ENCODE measurements at places on chromosomes 2 and 18. TPM values are rescaled to one million over a fixed set of nuclear protein-coding genes. Genes with fewer than 3 reads are reported as not detected.

- DNase-seq: no peak
These were observed 381.7 kb downstream of the CDH19 start for GRCh38 chr18:66222174-66222573.

DNA sequence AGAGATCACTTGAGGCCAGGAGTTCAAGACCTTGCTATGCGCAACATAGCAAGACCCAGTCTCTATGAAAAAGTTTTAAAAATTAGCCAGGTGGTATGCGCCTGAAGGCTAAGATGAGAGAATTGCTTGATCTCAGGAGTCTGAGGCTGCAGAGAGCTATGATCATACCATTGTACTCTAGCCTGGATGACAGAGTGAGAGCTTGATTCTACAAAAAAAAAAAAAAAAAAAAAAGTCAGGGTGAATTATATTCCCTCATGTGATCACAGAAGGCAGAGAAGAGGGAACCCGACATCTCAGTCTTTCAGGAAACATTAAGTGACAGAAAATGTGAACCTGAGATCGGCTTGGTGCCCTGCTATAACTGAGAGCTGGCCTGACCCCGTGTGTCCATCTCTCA, 171.2 kb upstream of the MSH6 start:
- DNase-seq: no peak

DNA sequence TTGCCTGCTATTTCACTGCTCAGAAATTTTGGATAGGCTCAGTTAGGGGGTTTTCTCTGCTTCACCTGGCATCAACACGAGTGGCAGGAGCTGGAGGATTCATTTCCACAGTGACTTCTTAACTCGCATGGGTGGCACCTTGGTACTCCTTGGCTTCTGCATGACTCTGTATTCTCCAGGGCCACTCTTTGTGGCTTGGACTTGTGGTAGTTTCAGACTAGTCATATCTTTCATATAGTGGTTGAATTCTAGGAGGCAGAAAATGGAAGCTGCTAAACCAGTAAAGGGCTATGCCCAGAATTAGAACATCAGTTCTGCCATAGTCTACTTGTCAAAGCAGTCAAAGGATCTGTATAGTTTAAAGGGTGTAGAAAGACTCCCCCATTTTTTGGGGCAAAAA, 6.8 kb downstream of the MAIP1 start:
- DNase-seq: no peak

- DNase-seq: no peak
These were observed 92.5 kb downstream of the KCNF1 start for GRCh38 chr2:11004199-11004598.

- DNase-seq: no peak
These were observed 19.4 kb upstream of the DUSP2 start for GRCh38 chr2:96164459-96165184.

DNA sequence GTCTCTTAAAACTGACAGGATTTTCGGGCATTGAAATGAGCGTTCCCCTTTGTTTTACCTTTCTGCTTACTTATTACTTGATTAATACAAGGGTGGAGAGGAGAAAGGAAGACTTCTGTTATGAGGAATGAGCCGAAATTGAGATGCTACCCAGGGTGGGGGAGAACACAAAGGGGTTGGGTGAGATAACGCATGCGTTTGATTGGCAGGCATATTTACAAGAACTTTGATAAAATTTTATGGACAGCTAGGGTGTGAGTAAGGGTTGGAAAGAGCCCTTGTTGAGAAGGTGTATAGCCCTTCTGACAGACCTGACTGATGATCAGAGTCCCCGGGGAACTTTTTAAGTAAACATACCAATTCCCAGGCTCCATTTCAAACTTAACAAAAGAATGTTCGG, 1.8 kb downstream of the RNF138 start:
- DNase-seq: no peak

DNA sequence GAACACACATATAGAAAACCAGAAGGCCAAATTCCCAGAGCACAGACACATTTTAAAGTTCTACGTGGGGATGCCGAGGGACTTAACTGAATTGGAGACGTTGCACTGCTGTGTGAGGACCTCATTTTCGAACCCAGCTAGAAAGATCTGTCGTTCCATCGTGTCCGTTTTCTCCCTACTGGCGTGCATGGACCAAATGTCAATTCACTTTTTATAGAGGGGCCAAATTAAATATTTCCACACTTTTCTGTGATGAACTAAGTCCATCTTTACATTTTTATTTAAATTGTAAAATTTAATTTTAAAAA, 692 bp upstream of the TSHZ1 start:
- no peak for DNase-seq

ELMOD3 gene
- 18.7 TPM for total RNA-seq

CAPN10 gene
- 20.1 TPM for total RNA-seq

TRIM43 gene
- not detected for total RNA-seq

CNGA3 gene
- 2.5 TPM for total RNA-seq

MYOM1 gene
- 17.2 TPM for total RNA-seq

UGT1A8 gene
- not detected for total RNA-seq

ZNF385B gene
- total RNA-seq: 4.9 TPM

VIL1 gene
- total RNA-seq: 0.86 TPM

RRM2 gene
- 1.7 TPM for total RNA-seq

TRPM8 gene
- total RNA-seq: not detected

All from esophagus muscularis mucosa (tissue), 4 donors.